ENCODE measurements at places on chromosomes 13 and 19.
A peak's percentile ranks its signal among the peaks of the same experiment; 100 is the strongest.

- no peak for DNase-seq
Observed at GRCh38 chr13:36718686-36719085, 44.9 kb downstream of the SERTM1 start.

DNA sequence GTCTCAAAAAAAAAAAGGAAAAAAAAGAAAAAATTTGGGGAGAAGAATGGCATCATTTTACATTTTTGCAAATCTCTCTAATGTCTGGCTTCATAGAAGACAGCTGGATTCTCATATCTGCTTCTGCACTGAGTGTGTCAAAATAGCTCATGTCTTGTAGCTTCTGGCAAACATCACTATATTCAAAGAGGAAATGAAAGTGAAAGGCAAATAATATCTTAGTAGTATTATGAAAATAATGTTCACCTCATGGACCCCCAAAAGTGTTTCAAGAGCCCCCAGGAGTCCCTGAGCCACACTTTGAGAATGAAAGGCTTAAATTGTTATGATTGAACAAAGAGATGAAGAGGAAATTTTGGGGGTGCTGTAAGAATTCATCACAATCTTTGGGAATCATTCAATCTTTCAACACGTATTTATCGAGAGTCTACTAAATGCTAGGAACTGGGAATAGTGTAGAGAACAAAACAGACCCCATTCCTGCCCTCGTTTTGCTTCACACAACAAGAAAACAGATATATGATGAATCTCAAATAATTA is 1.2 kb upstream of the SLC6A16 start:
- peak; percentile 76 for DNase-seq

- DNase-seq = no peak
Observed at GRCh38 chr19:40157059-40157458, 34.2 kb upstream of the MAP3K10 start.

GRCh38 chr19:30350692-30351663 is 21.2 kb upstream of the ZNF536 start:
- no peak for DNase-seq

GRCh38 chr13:27728271-27728670 is 64.0 kb upstream of the GSX1 start:
- DNase-seq = no peak

GRCh38 chr13:28641600-28641926 is 17.4 kb upstream of the POMP start:
- DNase-seq = peak; percentile 23
